Progenitor cell of endocrine pancreas (in vitro differentiated cells): ENCODE measurements at places on chromosomes 16 and 17. TPM values are rescaled to one million over a fixed set of nuclear protein-coding genes. Genes with fewer than 3 reads are reported as not detected.

Gene PMP22
- 0.93 and 1.2 TPM in 2 replicates for total RNA-seq

Gene ARHGDIG
- 6.0 and 6.5 TPM in 2 replicates for total RNA-seq

Gene CACNB1
- 11.3 and 13.8 TPM in 2 replicates for total RNA-seq

Gene TMEM107
- total RNA-seq = 24.6 and 28.1 TPM in 2 replicates

Gene MILR1
- total RNA-seq = not detected in 2 replicates

Gene TRAPPC1
- total RNA-seq = 139 and 141 TPM in 2 replicates

Gene TBX6
- total RNA-seq = 3.5 and 3.9 TPM in 2 replicates
